ENCODE measurements at places on chromosomes 2 and 18.

DNA sequence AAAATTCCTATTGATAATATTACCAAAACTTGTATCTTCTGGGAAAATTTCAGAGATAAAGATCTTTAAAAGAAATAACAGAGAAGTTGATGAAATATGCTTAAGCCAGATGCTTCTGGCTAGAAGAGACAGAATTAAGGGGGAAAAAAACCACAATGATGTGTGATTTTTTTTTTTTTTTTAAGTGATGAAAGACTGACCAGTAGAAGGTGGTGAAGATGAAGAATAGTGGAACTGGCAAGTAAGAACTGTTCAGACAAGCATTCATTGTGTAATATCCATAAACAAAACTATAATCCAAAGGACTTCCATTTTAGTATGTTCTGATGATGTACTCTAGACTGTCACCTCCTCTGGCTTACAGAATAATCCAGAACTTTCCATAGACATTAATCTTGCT is 89.8 kb downstream of the INO80D start:
- DNase-seq: no peak

DNA sequence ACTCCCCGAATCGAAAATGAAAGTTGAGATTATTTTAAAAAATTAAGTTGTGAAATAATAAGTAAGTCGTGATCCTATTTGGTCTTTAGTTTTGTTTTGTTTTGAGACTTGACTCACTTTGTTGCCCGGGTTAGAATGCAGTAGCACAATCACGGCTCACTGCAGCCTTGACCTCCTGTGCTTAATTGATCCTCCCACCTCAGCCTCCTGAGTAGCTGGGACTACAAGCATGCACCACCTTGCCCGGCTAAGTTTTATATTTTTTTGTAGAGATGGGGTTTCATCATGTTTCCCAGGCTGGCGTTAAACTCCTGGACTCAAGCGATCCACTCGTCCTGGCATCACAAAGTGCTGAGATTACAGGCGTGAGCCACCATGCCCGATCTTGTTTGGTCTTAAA is 326.2 kb downstream of the MYCN start:
- no peak for DNase-seq

DNA sequence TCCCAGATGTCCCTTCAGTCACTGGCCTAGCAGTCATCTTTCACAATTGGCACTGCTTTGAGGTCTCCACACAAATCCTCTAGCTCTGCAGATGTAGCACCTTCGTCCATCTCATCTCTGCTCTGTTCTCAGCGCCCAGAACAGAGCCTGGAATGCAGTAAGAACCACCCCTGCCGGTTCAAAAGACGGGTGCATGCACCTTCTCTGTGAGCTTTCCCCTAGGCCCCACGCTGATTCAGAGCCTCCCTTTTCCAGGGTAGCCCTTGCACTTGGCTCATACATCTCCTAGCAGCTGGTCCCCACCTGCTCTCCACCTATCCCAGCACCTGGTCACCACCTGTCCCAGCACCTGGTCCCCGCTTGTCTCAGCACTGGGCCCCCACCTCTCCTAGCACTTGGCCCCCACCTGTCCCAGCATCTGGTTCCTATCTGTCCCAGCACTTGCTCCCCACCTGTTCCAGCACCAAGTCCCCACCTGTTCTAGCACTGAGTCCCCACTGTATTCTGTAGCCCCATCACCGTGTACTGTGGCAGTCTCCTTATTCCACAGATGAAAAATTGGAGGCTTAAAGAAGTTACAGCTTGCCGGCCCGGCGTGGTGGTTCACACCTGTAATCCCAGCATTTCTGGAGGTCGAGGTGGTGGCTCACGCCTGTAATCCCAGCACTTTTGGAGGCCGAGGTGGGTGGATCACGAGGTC is 4.7 kb upstream of the KCNF1 start:
- no peak for DNase-seq

DNA sequence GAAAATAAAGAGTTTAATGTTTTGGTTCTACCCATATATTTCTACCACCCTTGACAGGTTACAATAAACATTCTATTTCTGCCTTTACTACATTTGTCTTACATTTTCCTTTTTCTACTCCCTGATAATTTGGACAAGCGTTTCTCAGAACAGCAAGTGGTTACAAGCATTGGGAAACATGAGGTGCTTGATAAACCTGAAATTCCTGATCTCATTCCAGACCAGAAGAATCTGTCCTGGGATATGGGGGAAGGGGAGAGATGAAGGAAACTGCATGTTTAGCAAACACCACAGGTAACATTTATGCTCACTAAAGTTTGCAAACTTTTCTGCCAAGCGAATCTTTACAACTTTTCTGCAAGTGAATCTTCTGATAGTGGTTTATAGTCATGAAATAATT is 28.3 kb upstream of the DSC1 start:
- DNase-seq: no peak

DNA sequence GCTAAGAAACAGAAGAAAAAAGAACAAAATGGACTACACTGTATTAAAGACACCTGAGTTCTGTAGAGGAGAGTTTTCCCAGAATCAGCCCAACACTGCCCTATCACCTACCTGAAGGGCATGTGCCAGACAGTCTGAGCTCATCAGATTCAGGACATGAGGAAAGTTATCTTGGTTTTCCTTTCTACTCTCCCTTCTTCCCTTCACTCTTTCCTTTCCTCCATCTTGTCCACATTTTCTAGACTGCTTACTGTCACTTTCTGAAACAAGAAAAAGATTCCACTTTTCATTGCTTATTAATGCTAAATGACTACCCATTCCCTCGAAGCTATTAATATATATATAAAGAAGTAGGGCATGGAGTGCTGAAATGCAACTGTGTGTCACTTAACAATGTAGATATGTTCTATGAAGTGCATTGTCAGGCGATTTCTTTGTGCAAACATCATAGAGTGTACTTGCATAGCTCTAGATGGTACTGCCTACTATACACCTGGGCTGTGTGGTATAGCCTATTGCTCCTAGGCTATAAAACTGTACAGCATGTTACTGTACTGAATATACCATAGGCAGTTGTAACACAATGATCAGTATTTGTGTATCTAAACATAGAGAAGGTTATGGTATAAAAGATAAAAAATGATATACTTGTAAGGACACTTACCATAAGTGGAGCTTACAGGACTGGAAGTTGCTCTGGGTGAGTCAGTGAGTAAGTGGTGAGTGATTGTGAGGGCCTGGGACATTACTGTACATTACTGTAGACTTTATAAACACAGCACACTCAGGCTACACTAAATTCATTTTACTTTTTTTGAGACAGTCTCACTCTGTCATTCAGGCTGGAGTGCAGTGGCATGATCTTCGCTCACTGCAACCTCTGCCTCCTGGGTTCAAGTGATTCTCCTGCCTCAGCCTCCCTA is 145.5 kb upstream of the ITGA6 start:
- DNase-seq: no peak

- no peak for DNase-seq
Measured at GRCh38 chr2:218880102-218880858, at the start of gene WNT10A. Gene WNT10A, plus strand, starts transcription at chr2:218880852. Its CDS starts 144 bp downstream, at chr2:218880996.

DNA sequence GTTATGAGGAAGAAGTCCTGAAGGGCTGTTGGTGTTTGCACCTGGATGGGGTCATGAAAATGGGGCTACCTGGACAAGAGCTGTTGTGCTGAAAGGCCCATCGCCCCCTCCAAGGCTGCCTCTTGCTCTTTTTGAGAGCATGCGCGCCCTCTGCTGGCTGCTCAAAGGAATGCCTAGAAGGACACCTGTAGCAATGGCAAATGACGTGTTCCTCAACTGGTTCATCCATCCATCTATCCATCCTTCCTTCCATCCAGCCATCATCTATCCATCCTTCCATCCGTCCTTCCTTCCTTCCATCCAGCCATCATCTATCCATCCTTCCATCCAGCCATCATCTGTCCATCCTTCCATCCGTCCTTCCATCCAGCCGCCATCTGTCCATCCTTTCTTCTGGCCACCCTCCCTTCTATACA is 17.2 kb upstream of the RPL31 start:
- DNase-seq: peak; percentile 82

DNA sequence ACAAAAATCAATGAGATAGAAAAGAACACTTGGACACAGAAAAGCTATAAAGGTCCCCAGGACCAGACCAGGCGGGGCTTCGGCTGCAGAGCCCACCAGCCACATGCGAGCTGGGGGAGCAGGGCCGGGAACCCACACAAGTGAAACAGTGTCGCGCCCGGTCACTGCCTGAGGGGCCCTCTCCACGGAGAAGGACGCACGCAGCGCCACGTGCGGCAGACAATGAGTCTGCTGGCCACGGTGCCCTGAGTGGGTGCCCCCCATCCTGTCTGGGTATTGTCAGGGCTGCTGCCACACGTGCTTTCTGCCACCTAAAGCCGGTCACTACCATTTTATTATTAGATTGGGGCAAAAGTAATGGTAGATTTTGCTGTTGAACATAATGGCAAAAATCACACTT is 207.9 kb upstream of the HDAC4 start:
- DNase-seq: no peak

DNA sequence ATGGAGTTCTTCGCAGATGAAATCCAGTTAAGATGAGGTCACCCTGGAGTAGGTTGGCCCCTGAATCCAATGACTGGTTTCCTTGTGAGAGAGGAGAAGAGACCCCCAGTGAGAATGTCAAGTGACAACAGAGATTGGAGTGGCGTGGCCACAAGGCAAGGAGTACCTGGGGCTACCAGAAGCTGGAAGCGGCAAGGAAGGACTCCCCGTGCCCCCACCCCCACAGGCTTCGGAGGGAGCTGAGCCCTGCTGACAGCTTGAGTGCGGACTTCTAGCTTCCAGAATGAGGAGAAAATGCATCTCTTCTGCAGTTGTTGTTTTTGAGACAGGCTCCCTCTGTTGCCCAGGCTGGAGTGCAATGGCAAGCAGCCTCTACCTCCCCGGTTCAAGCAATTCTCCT is 78.0 kb upstream of the HPCAL1 start:
- no peak for DNase-seq

- no peak for DNase-seq
Measured at GRCh38 chr2:21033237-21034155, 10.4 kb downstream of the APOB start.

DNA sequence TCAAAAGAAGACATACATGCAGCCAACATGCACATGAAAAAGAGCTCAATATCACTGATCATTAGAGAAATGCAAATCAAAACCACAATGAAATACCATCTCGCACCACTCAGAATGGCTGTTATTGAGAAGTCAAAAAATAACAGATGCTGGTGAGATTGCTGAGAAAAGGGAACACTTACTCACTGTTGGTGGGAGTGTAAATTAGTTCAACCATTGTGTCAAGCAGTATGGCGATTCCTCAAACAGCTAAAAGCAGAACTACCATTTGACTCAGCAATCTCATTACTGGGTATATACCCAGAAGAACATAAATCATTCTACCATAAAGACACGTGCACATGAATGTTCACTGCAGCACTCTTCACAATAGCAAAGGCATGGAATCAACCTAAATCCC is 95.5 kb upstream of the XIRP2 start:
- no peak for DNase-seq

DNA sequence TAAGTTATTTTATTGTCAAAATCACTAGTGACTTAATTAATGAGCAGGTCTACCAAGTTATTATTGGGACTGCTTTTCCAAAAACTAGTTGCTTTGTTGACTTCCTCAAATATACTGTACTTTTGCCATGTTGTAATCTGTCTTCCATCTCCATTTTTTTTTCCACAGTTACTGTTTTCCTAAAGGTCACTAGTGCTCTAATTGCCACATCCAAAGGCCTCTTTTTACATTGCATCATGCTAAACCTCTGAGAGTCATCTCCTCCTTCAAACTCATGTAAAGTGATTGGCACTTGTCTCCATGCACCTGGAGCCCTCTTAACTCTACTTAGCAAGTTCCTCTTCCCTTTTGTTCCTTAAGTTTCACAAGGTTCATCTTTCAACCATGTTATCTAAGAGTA is 11.8 kb downstream of the PMAIP1 start:
- no peak for DNase-seq

DNA sequence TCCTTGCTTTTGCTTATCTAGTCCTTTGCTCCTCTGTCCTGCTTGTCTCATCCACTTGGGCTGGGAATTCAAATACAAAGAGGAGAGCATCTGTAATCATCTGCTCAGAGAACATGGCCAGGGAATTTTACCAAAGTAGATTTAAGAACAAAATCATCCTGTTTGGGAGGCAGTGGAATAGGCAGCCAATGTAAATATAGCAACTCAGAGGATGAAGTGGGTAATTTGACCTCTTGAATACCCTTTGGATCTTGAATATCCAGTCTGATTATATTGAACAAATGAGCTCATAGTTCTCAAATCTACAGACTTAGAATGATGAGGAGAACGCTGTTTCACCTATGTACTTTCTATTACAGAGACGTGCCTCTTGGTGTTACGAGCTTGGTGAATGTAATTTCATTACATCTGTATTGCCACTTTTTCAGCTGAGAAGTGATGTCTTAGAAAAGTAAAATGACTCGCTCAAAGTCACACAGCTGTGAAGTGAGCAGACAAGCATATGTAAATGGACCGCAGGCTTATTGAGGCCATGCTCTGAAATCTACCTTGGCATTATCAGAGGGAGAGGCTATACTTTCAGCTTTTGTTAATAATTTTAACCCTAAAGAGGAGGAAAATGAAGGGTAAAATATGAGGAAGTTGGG is 266.3 kb downstream of the MTX2 start:
- DNase-seq: no peak

DNA sequence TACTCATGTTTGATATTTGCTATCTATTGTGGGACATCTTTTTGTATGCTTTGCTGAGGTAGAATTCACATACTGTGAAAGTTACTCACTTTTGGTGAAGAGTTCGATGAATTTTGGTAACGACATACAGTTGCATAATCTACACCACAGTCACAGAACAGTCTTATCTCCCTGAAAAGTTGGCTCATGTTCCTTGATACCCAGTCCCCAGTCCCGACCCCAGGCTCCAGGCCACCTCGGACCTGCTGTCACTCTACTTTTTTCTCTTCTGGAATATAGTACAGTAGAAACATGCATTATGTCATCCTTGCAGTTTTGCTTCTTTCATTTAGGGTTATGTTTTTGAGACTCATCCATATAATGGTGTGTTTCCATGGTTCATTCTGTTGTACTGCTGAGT is 191.7 kb downstream of the FAM210A start:
- DNase-seq: no peak

DNA sequence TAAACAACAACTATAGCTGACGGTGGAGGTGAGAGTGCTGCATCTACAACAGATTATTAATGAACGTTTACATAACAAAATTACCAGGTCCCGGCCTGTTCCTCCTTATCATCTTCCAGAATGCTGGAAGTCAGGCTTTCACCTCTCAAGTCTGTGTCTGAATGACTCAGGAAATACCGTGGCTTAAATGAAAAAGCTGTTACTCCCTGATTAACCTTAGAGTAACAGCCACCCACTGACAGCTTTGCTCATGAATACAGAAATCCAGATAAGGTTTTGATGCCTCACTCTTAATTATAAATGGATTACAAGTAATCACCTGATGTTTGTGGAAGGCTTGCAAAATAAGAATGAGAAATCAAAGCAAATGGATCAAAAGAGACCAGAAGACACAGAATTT is 885.3 kb upstream of the CELF4 start:
- no peak for DNase-seq

GRCh38 chr2:106053581-106053980 is 140.5 kb downstream of the UXS1 start:
- DNase-seq: no peak

DNA sequence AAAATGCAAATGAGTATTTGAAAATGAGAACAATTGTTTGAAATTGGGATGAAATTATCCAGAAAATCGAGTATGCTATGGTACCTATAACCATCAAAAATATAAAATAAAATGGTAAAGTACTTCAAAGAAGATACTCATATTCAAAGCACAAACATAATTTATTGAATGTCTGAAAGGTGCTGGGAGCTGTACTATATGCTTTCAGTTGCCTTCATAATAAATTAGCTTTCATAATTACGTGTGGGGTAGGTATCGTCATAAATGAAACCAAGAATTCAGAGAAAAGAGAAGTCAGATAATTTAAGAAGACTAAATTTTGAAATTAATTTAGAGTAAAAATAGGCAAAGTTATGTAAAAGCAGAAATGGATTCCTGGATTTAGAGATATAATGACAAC is 721.9 kb upstream of the ACVR2A start:
- no peak for DNase-seq
